ENCODE measurements at places on chromosomes 1 and 21.

DNA sequence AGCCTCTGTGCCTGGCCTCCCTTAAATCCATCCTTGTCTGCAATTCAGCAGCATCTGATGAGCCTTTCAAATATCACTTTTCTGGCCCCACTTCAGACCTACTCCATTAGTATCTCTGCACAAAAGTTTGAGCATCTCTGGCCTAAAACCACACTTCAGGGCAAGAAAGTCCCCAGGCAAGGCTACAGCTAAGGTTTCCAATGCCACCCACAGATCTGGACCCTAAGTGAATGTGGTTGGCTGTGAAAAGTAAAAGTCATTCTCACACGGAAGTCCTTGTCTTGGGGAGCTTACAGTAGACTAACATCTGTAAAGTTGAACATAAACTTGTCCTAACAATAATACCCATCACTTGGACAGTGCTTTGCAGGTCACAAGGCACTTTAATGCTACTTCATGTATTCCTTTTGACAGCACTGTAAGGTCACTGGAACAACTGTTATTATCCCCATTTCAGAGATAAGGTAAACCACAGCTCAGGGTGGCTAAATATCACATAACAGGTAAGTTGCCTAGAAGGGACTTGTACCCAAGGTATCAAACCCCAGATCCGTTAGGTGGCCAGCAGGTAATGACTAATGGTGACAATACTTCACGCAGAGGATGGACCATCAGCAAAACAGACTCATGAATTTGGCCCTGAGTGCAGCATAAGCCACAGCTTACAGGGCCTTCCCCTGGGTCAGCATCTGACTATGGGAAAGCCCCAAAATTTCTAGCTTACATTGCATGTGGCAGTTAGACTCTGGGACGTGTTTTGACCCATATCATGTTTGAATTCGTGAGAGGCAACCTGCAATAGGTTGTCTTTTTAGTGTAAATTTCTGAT lies 356.0 kb downstream of the HHAT start:
- peak; percentile 41 for DNase-seq

DNA sequence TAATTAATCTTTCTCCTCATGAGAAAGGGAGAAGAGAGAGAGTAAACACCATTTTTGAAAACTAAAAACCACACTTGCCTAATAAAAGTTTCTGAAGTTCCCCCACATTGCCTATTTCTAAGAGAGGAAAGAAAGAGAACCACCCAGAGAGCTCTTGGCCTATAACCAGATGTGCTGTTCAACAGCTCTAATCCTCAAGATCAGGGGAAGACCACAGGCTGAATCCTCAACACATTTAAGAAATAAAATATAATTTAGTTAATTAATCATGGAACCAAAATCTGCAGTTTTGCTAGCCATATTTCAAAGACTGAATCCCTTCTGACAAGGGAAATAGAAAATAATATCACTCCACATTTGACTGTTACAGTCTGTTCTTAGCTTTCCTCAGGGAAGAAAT lies 11.9 kb downstream of the PRRX1 start:
- DNase-seq, result no peak

DNA sequence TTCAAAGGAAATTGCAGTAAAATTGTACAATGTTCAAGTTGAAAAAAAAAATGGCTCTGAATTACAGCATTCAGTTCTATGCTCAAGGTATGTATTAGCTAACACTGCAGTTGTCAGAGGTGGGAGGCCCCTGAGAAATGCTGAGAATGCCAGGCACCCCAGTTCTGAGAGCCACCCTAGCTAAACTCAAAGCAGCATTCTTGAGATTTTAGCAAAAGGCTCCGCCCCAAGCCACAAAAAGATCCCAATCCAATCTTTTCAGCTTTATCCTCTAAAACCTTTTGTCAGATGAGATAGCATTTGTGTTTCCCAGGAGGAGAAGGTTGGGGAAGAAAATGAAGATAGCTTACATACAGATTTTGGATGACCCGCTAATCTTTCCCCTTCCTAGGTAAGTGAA lies 68.8 kb downstream of the SMYD2 start:
- no peak for DNase-seq

DNA sequence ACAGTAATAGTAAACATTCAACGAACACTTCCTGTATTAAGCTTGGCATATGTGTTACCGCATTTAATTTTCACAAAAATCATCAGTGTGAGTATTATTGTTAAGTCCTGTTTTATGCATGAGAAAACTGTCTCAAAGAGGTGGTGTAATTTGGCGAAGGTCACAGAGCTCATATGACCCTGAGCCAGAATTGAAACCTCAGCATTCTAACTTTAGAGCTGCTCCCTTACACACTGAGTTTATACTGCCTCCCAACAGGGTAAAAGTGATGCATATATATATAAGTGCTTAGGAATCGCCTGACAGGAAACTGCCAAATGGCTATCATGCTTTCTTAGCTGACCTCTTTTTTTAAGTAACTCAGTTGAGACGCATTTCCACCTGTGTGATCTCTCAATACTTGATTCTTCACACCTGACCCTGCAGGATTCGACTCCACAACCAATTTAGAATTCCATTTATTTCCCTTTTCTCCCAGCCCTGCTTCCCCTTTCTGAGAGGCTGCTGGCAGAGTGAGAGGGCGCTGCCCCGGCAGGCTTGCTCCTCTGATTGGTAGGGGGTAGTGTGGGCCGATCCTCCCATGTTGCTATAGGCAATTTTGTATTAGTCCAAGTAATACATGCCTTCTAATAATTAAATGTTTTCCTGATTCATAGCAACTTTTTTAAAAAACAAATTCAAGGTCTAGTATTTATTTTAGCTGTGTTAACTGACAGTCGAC lies 40.5 kb downstream of the ZBTB40 start:
- DNase-seq, result no peak

DNA sequence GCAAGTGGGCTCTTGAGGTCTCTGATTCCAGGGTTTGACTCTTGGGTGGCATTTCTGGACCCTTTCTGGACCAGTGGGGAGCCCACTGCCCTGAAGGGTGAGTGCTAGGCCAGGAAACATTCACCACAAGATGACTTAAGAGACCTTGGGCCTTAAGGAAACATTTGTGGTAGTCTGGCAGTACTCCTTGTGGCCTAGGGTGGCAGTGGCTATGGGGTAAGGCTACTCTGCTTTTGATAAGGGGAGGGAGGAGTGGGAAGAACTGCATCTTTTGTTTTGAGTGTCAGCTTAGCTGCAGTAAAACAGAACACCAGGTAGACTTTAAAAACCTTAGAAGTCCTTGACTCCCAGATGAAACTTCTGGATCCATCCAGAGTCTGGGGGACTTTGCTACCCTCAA lies 529.3 kb upstream of the LRRC7 start:
- no peak for DNase-seq

- no peak for DNase-seq
Observed at GRCh38 chr1:94101613-94102525, 19.1 kb downstream of the ABCA4 start.

- no peak for DNase-seq
Observed at GRCh38 chr1:162991444-162991843, 77.7 kb upstream of the RGS4 start.

Data from activated CD4-positive, alpha-beta T cell treated with anti-CD3 and anti-CD28 coated beads, Interleukin-2, amount 50 U/mL, for 16 hours (primary cell).